H9 (cell line): ENCODE measurements at places on chromosomes 7 and 10.

DNA sequence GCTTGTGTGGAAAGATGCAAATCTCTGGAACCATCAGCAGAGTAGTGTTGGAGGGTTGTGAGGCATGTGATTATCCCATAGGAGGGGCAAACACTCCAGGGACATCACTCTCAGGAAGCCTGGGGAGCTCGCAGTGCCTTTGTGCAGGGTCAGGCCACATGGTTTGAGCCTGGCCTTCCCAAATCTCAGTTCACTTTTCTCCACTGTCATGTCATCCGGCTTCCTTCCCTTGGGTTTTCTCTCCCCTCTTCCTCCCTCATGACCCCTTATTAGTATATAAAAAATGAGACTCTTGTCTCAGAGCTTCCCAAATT is 20.4 kb downstream of the TSPAN14 start:
- no peak overlapping the region for H3K27ac ChIP-seq
- H3K4me3 ChIP-seq, result peak overlapping the region; percentile 47; the same call in 1 of the 3 replicates
- no peak for DNase-seq
- H3K4me1 ChIP-seq, result peaks cover 6% of the 10 kb centered on the region; the same call in 1 of the 2 replicates
- H3K36me3 ChIP-seq, result peaks cover 18% of the 10 kb centered on the region
- H3K27me3 ChIP-seq, result no peaks in the 10 kb centered on the region

DNA sequence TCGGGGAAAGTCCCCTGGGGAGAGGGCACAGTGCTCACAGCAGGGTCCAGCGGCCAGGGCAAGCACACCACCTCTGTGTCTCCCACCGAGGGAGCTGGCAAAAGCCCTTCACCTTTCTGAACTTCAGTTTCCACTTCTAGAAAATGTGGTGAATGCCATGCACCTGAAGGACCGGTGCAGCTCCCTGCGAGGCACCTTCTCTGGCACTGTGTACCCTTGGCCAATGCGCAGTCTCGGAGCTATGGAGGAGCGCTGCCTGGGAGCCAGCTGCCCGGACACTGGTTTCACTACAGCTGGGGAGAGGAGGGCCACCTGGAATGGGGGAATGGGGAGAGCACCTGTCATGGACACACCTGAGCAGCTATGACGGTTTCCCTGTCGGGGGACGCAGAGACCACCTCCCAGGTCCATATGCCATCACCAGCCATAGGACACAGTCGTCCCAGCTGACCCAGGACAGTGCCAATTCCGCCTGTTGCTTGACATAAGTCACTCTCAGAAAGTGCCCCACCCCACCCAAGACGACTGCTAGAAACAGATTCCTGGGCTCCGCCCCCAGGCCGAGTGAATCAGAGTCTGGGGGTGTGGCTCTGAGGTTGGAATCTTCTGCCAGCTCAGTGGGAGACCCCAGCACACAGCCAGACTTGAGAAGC is 16.8 kb downstream of the RASGEF1A start:
- H3K36me3 ChIP-seq, result no peaks in the 10 kb centered on the region
- DNase-seq, result peak; percentile 49
- H3K27me3 ChIP-seq, result no peaks in the 10 kb centered on the region

DNA sequence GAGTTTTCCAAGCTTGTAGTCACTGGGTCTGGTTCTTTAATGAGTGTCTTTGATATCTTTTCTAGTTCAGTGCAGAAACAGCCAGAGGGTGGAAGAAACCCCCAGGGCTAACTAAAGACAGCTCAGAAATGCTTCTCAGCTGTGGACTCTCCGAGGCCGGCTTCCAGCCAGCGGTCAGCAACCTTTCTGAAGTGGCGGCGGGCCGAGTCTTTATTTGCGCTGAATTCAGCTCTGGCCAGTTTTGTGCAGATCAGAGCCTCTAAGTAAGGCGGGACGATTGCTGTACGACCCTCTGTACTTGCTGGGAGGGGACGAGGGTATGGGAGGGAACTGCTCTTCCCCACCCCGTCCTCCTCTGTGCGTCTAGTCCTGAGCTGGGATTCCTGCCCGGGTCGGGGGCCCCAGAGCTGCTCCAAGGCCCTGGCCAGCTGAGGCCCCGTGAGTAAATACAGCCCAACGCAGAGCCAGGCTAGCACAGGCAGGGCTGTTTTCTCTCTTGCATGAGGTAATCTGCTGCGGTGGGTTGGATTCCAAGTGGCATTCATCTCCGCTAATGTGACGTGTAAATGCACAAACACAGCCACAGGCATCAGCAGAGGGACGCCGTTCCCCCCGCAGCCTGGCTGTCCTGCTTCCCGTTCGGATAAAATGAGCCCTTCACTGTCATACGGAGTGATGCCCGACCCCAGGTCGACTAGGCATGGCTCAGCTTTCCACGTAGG is 159.8 kb downstream of the PIP4K2A start:
- no peak overlapping the region for H3K4me3 ChIP-seq
- peaks cover 4% of the 10 kb centered on the region for H3K36me3 ChIP-seq
- H3K4me1 ChIP-seq, result peaks cover 3% of the 10 kb centered on the region; the same call in 1 of the 2 replicates
- H3K27ac ChIP-seq, result no peak overlapping the region
- no peak for DNase-seq

DNA sequence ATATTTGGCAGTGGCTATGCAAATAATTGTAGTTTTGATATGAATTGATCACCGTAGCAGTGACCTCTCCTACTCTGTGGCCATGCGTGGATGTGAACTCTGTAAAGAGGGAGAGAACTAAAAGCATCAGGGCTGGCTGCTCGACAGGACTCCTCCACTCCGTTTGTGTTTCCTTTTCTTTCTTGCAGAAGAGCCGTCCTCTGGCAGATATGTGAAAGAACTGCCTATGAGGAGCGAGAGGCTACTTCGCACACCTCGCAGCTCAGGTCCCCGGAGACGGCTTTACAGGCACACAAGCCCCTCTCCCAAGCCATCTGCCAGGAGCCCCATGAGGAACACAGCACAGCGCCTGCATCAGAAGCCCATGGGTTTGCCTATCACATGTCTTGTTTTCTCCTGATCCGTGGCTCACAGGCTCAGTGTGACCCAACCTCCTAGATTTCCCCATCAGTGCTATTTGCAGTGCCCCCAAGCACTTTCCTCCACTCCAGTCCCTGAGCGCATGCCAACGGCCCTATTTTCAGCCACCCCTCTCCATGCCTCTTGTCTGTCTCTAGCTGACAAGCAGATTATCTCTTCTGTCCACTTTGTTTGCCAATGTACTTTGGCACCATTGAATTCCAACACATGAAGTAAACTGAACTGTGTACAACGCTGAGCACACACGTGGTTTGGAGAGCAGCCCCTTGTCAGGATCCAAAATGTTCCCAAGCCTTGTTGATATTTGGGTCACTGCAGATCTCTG is 164.3 kb upstream of the AKR1E2 start:
- H3K27me3 ChIP-seq, result no peaks in the 10 kb centered on the region
- H3K4me3 ChIP-seq, result no peak overlapping the region
- no peaks in the 10 kb centered on the region for H3K4me1 ChIP-seq
- H3K27ac ChIP-seq, result no peak overlapping the region
- no peaks in the 10 kb centered on the region for H3K36me3 ChIP-seq

DNA sequence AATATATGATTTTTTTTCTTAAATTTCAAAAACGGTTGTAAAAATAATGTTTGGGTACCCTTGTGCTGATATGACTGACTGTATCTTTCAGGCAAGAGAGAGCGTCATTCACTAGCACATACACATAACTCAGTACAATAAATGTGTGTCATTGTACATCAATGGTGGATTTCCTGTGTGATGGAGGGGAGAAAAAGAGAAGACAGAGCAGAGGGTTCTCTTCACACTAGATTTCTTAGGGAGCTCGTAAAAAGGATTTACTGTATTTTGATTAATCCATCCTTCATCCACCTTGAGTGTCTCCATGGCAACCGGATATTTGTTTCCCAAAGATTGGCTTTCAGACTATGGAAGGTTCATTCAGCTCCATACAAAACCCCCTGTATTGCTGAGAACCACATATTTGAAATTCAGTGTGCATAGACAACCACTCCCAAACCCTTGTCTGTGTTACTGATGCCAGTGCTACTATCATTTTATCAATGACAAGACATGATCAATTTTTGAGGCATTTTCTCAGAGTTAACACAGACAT is 150.6 kb downstream of the AKR1D1 start:
- no peak overlapping the region for H3K27ac ChIP-seq
- no peaks in the 10 kb centered on the region for H3K4me1 ChIP-seq
- DNase-seq, result no peak
- H3K27me3 ChIP-seq, result no peaks in the 10 kb centered on the region
- H3K36me3 ChIP-seq, result peaks cover 27% of the 10 kb centered on the region
- no peak overlapping the region for H3K4me3 ChIP-seq

GRCh38 chr7:3732395-3733005 is 431.4 kb downstream of the SDK1 start:
- no peak overlapping the region for H3K27ac ChIP-seq
- no peak overlapping the region for H3K4me3 ChIP-seq
- no peaks in the 10 kb centered on the region for H3K27me3 ChIP-seq
- no peaks in the 10 kb centered on the region for H3K4me1 ChIP-seq
- DNase-seq, result no peak
- H3K36me3 ChIP-seq, result no peaks in the 10 kb centered on the region; the same call in 1 of the 3 replicates

DNA sequence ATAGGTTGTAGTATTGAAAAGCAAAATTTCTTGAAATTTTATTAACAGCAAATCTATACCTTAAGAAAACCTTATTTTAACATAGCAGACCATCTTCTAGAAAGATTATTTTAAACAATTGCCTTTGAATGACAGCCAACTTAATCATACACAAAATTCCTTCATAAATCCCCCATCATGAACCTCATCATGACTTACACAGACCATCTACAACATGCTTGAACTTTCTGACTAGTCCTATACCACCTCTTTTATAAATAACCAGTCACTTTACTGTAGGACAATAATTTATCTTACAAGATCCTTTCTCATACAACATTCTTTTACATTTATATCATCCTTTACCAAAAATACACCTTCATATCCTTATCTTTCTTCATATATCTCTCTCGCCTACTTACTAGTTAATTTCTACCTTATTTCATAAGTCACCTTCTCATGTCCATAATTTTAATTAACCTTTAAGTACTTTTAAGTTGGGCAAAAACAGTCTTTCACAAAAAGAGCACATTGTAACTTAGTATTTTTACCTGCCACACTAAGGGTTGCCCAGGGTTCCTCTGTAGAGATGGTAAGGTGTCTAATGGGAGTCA is 16.6 kb upstream of the PTN start:
- H3K27me3 ChIP-seq, result no peaks in the 10 kb centered on the region
- no peak for DNase-seq
- peaks cover 38% of the 10 kb centered on the region for H3K36me3 ChIP-seq
- no peak overlapping the region for H3K27ac ChIP-seq

DNA sequence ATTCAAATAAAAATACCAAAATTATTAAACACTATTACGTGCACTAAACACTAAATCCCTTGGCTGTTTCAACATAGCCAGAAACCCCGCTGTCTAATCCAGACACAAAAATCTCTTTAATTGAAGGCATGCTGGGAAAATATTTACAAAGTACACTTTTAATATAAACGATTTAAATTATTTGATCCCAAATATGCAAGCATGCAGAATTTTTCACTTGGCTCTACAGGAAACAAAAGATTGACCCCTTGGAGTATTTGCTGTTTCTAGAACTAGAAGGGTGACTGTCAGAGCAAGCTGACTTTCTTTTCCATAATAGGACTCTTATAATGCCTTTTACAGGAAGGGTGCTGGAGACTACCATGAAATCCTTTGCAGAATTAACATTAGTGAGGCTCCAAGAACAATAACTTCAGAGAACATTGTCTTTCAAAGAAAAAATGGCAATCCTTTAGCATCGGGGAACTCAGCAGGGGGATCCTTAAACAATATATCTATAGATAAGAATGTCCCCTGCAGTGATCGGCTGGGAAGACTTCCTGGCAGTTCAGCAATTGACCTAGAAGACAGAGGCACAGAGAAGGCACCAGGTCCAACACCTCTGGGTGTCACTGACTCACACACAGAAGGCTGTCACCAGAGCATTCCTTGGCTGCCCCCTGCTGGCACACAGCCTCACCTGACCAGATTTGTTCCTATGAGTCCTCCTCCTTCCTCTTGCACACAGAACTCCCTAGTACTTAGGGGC is 55.8 kb upstream of the MRLN start:
- H3K4me3 ChIP-seq, result no peak overlapping the region
- H3K27ac ChIP-seq, result no peak overlapping the region
- peak; percentile 74 for DNase-seq
- H3K4me1 ChIP-seq, result no peaks in the 10 kb centered on the region

- peak; percentile 61 for DNase-seq
- peak overlapping the region; percentile 74 for H3K4me3 ChIP-seq
- H3K27ac ChIP-seq, result no peak overlapping the region
- H3K4me1 ChIP-seq, result no peaks in the 10 kb centered on the region
These were observed 80.8 kb downstream of the ARHGAP22 start for GRCh38 chr10:48523820-48524758.

GRCh38 chr7:47622946-47623640 is 41.2 kb upstream of the TNS3 start:
- H3K4me1 ChIP-seq, result peaks cover 2% of the 10 kb centered on the region; the same call in 1 of the 2 replicates
- no peak overlapping the region for H3K27ac ChIP-seq
- no peak for DNase-seq

- H3K4me1 ChIP-seq, result no peaks in the 10 kb centered on the region
- H3K36me3 ChIP-seq, result peaks cover 3% of the 10 kb centered on the region; the same call in 1 of the 2 replicates
- no peak for DNase-seq
- no peak overlapping the region for H3K4me3 ChIP-seq
These were observed 1092.5 kb upstream of the C7orf33 start for GRCh38 chr7:147498081-147498480.

DNA sequence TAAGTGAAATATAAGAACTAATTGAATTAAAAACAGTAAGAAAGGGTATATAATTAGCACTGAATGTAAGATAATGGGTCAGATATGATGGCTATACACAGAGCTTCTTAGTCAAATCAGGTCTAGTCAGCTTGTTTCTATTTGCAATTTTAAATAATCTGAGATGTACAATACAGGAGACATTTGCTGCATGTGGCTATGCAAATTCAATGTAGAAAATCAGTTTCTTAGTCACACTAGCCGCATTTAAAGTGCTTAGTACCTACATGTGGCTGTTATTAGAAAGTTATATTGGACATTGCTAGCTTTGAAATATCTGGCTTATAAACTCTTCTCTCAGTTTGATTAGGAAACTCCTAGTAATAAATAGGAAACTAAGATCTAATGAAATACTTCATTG is 25.3 kb downstream of the CCDC7 start:
- no peaks in the 10 kb centered on the region for H3K27me3 ChIP-seq
- H3K4me1 ChIP-seq, result no peaks in the 10 kb centered on the region
- H3K36me3 ChIP-seq, result no peaks in the 10 kb centered on the region
- no peak overlapping the region for H3K27ac ChIP-seq
- no peak overlapping the region for H3K4me3 ChIP-seq

GRCh38 chr7:70215491-70215890 is 617.2 kb downstream of the AUTS2 start:
- H3K36me3 ChIP-seq, result no peaks in the 10 kb centered on the region
- H3K27ac ChIP-seq, result no peak overlapping the region
- no peak for DNase-seq
- no peaks in the 10 kb centered on the region for H3K4me1 ChIP-seq
- H3K27me3 ChIP-seq, result no peaks in the 10 kb centered on the region

GRCh38 chr7:33766405-33766804 is 138.9 kb upstream of the BMPER start:
- no peak for DNase-seq
- no peaks in the 10 kb centered on the region; the same call in none of the 2 replicates for H3K27me3 ChIP-seq
- peaks cover 2% of the 10 kb centered on the region; the same call in 1 of the 2 replicates for H3K4me1 ChIP-seq
- no peaks in the 10 kb centered on the region for H3K36me3 ChIP-seq
